ENCODE measurements at places on chromosomes 16 and 17. TPM values are rescaled to one million over a fixed set of nuclear protein-coding genes. Genes with fewer than 3 reads are reported as not detected.

SEZ6L2 gene
- 0.55 TPM for total RNA-seq

IFT20 gene
- 24.1 TPM for total RNA-seq

CES5A gene
- not detected for total RNA-seq

DNA sequence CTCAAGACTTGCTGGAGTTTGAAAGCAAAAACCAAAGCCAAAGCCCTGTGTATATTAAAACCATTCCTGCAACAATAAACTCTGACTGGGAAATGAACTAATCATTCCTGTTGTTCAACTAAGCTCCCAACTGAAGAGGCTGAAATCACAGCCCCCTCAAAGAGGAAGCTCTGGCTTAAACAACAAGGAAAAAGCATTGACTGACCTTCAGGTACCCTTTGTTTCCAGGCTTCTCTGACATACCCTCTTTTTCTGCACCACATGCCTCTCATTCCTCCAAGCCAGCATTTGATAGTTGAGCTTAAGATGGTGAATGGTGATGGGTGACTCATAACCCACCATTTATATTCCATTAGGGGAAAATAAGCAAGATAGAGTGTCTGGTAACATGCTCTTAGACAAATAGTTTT, 470.9 kb upstream of the SOX9 start:
- H3K4me1 ChIP-seq: no peaks in the 10 kb centered on the region
- no peaks in the 10 kb centered on the region for H3K36me3 ChIP-seq
- DNase-seq: no peak
- no peak overlapping the region for H3K4me3 ChIP-seq
- no peaks in the 10 kb centered on the region for H3K27me3 ChIP-seq

DNA sequence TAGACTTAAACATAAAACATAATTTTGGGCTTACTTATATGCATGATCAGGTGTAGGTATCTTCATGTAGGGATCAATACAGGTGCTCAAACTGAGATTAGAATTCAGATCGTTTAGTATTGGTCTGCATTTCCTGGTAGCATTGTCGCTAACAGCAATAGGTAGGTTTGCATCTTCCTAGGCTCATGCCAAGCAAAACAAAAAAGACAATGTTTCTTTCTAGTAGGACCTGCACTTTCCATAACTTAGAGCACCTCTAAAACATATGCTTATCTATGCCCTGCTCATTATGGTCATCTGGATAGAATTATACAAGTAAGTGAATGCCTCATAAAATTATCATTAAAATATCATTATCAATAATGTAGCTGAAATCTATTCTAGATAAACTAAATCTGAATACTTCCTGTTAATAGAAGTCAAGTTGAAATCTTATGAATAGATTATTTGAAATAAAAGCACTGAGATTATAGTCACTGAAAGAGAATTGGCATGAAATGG, 26.7 kb downstream of the PCTP start:
- H3K27ac ChIP-seq: no peak overlapping the region
- DNase-seq: no peak

FSCN2 gene
- total RNA-seq: 1.1 TPM

ORAI3 gene
- total RNA-seq: 14.2 TPM

- H3K4me1 ChIP-seq: no peaks in the 10 kb centered on the region
- H3K4me3 ChIP-seq: no peak overlapping the region
- no peaks in the 10 kb centered on the region for H3K27me3 ChIP-seq
These were observed 126.4 kb downstream of the SALL1 start for GRCh38 chr16:51024703-51025102.

ZG16B gene
- total RNA-seq: 8.6 TPM

UMOD gene
- total RNA-seq: not detected

MOSMO gene
- 12.0 TPM for total RNA-seq

DNA sequence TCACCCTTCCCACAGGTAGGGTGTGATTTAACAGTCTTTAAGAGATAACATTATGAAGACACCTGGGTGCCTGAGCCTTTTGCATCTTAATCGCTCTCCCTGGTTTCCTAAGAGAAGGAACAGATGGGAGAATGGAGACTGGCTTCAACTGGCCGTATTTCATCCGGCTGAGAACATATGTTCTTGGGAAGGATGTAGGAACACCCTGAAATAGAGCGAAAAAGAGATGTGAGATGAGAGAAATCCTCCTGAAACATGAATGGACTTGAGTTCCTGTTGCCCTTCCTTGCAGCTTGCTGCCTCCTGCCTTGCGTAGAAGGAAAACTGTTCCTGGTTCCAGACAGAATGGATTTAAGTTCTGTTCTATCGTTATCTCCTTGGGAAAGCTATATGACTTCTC, 385.4 kb upstream of the RBFOX1 start:
- DNase-seq: no peak
- H3K4me1 ChIP-seq: no peaks in the 10 kb centered on the region
- no peaks in the 10 kb centered on the region for H3K27me3 ChIP-seq
- H3K36me3 ChIP-seq: no peaks in the 10 kb centered on the region

DNA sequence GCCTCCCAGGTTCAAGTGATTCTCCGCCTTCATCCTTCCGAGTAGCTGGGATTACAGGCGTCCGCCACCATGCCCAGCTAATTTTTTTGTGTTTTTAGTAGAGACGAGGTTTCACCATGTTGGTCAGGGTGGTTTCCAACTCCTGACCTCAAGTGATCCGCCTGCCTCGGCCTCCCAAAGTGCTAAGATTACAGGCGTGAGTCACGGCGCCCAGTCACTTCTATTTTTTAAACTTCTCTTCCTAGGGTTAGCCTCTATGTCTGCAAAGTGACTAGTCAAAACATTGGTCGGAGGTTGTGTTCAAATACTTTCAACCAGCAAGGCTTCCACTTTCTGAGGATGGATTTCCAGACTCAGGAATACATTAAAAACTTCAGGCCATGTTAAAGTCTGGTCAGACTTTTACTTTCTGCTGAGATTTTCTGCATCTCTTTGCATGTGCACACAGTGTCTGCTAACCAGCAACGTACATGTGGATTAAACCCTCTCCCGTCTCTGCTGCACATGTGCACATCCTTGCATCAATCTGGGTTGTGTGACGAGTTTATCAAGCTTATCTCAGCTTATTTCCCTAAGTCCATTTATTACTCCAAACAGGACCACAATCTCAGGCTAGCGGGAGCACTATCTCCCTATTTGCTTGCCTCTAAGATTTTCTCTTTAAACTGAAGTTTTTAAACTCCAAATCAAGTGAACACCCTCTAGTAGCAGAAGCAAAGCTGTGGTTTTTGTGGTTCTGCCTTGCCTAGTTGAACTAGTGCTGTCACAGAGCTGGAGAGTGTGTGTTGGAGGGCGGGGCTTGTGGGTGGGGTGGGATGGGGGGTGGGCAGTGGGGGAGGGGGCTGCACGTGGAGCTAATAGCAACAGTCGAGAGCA, 525.2 kb upstream of the GOT2 start:
- no peaks in the 10 kb centered on the region for H3K36me3 ChIP-seq
- H3K27me3 ChIP-seq: no peaks in the 10 kb centered on the region
- H3K27ac ChIP-seq: no peak overlapping the region
- peaks cover 19% of the 10 kb centered on the region for H3K4me1 ChIP-seq
- no peak for DNase-seq

GDPD1 gene
- 2.7 TPM for total RNA-seq

GRCh38 chr17:60729854-60730253, 52.2 kb downstream of the BCAS3 start:
- no peak overlapping the region for H3K27ac ChIP-seq
- no peaks in the 10 kb centered on the region for H3K36me3 ChIP-seq
- H3K27me3 ChIP-seq: no peaks in the 10 kb centered on the region
- DNase-seq: no peak

DPEP3 gene
- not detected for total RNA-seq

DNA sequence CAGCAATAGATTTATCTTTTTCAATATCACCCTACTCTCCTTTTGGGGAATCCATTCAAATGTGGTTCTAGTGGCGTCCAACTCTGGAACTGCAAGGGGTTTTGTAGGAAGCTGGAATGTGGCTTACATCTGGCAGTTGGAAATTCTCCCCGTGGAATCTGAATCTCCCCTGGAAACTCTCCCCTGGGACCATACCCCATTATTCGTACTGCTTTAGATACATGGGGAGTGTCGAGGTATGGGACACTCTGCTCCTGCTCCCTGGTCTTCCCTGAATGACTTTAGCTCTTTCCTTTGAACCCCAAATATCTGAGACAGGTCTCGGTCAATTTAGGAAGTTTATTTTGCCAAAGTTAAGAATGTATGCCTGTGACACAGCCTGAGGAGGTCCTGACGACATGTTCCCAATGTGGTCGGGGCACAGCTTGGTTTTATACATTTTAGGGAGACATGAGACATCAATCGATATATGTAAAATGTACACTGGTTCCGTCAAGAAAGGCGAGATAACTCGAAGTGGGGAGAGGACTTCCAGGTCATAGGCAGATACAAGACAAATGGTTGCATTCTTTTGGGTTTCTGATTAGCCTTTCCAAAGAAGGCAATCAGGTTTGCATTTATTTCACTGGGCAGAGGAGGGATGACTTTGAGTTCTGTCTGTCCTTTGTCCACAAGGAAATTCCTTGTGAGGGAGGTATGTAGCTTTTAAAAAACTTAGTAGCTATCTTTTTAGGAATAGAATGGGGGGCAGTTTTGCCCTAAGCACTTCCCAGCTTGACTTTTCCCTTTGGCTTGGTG, 89.1 kb upstream of the CORO6 start:
- peaks cover 25% of the 10 kb centered on the region for H3K36me3 ChIP-seq
- no peaks in the 10 kb centered on the region for H3K27me3 ChIP-seq
- peaks cover 40% of the 10 kb centered on the region for H3K4me1 ChIP-seq
